Thoracic aorta (tissue), 2 donors: ENCODE measurements at places on chromosomes 5 and 9.

GRCh38 chr5:102764381-102765004 lies 9.4 kb downstream of the PAM start:
- DNase-seq: no peak

DNA sequence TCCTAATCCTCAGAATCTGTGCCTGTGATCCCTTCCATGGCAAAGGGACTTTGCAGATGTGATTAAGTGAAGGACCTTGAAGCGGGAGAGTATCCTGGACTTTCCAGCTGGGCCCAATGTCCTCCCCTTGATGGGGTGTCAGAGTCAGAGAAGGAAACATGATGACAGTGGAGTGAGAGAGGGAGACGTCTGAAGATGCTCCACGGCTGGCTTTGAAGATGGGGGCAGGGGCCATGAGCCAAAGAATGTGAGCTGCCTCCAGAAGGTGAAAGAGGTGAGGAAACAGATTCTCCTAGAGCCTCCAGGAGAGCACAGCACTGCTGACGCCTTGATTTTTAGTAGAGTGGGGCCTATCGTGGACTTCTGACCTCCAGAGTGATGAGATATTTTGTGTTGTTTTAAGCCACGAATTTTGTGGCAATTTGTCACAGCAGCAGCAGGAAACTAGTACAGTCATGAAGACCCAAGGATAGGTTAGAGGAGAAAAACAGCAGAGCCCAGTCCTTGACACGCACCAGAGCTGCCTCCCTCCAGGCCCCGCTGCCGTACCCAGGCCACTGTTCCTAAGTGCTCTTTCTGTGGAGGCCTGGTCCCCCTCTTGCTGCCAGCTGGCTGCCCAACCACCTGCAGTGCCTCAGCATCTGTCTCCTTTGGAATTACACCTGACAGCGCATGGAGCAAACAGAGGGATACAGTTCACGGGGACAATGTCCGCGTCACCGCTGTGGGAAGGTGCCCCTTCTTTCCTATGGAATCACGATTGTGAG lies 78.1 kb downstream of the MACROH2A1 start:
- no peak for DNase-seq

DNA sequence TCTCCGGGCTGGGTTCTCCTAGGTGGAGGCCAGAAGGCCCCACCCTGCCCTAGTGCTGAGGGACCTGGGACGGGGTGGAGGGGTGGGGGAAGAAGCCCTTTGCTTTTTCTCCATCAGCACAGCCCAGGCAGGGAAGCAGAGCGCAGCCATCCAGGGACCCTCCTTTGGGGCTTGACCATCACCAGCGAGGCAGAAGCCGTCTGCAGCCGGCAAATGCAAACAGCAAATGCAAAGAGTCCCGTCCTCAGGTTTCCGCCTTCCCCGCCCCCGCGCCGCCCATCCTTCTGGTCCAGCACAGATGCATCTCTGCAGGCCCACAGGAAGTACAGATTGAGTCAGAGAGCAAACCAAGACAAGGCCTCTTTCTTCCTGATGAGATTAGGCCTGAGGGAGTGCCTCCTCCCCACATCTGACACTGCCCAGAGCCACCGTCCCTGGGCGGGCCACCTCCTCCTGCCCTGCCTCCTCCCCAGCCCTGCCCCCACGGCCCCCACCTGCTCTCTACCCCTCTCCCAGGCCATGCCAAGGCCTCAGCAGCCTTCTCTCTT lies 23.4 kb downstream of the CORO2A start:
- no peak for DNase-seq

DNA sequence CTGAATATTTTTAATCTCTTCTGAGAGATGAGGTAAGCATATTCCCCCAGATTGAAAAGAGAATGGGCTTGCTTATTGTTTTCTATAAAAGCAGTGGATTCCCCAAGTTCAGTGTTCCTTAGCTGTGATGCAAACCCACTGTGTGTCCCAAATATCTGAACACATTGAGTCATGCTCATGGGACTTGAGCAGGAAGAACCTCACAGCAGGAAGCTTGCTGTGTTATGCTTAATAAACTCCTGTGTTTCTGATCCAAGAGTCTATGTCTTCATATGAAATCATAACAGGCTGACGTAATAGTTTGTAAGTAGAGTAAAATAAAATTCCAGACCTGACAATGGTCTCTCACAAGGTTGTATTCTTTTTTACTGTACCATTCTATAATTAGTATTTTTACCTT lies 24.8 kb upstream of the LOX start:
- no peak for DNase-seq

GRCh38 chr5:112165897-112166737 lies 253.0 kb downstream of the EPB41L4A start:
- DNase-seq: no peak

DNA sequence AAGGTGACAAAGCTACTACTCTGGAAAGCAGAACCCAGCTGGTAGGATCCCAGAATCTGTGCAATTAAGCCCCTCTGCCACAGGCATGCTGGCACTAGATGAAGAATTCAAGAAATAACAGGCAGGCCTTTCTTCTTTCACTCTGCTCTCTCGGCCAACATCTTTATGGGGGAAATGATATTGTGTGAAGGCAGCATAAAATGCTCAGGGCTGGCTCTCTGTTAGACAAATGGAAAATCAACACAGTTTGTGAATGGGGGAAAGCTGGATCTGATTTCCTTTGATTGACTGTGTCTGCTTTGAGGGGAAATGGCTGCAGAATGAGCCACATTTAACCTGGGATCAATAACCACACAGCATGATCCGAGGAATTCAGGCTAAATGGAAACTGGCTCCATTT lies 29.1 kb upstream of the AKNA start:
- DNase-seq: no peak

DNA sequence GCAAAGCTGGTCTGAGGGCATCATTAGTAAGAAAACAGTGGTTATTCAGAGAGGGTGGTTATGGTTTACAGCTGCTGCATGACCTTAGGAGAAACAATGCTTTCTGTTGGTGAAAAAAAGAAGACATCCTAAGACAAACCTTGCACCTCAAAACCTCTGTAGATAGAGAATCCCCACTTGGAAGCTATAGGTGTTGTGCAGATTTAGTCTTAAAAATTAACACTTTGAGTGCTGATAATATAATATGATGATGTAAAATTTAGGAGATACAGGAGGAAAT lies 1.4 kb upstream of the PTTG1 start:
- DNase-seq: no peak

- DNase-seq: no peak
These were observed 355.4 kb upstream of the SLC24A2 start for GRCh38 chr9:20144197-20144596.

- DNase-seq: no peak
These were observed 5.0 kb downstream of the LCN1 start for GRCh38 chr9:135526089-135526729.

DNA sequence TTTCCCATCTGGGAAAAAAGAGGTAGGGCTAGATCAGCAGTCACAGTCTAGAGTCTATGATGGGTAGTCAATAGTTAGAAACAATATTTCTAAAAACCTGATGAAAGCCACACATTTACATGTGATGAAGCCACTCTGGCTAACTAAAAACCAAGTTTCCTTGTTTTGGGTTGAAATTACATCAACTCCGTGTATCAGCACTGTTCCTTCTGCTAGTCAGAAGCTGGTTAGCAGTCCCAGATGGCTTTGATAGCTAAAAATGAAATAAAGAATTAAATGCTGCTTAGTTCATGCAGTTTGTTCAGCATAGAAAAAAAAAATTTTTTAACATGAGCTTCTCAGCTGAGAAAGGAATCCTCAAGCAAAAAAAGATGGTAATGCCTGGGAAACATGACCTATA lies 136.7 kb downstream of the FAM114A2 start:
- DNase-seq: no peak

- no peak for DNase-seq
These were observed 31.2 kb upstream of the CRB2 start for GRCh38 chr9:123324767-123325183.

DNA sequence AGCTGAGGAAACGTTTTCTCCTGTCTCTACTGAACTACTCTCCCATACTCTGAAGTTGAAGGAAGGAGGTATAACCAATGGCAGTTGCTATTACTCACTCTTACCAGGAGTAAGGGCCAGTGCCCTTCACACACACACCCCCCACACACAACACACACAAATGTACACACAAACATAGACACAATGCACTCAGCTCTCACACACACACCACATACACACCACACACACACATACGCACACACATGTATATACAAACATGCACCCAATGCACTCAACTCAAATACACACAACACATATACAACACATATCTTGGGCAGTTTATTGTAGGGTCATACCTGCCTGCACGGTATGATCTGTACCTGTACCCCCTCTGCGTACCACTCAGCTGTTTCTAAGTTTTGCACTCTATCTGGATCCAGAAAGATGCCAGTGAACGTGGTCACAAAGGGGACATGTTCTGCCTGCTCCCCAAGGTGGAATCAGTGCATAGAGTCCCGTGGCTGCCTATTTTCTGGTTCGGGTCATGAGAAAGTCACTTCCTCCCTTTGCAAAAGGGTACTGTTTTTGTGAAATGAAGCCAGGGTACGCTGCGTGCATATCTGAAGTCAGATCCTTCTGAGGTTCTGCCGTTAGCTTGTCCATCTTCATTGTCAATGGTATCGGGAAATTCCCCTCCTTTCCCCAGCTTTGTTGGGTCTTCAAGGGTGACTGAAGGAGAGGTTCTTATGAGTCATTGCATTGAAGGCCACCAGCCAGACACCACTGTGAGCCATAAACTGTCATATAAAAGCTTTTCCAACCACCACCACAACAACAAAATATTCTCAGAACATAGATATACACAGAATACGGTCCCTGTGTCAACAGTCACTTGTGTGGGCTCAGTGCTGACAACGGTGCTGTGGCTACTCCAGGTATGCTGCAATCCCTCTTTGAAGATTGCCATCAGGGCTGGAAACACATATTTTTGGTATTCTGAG lies 131.9 kb downstream of the UGCG start:
- no peak for DNase-seq

GRCh38 chr9:17994695-17995425 lies 416.0 kb downstream of the SH3GL2 start:
- no peak for DNase-seq

GRCh38 chr5:148806520-148806931 lies 19.9 kb upstream of the ADRB2 start:
- DNase-seq: no peak

GRCh38 chr5:143004361-143005145 lies 234.4 kb downstream of the ARHGAP26 start:
- no peak for DNase-seq

- DNase-seq: no peak
These were observed 171.4 kb upstream of the SGCD start for GRCh38 chr5:156155598-156155997.

- DNase-seq: no peak
These were observed 77.0 kb downstream of the ABCA1 start for GRCh38 chr9:104850786-104851545.

DNA sequence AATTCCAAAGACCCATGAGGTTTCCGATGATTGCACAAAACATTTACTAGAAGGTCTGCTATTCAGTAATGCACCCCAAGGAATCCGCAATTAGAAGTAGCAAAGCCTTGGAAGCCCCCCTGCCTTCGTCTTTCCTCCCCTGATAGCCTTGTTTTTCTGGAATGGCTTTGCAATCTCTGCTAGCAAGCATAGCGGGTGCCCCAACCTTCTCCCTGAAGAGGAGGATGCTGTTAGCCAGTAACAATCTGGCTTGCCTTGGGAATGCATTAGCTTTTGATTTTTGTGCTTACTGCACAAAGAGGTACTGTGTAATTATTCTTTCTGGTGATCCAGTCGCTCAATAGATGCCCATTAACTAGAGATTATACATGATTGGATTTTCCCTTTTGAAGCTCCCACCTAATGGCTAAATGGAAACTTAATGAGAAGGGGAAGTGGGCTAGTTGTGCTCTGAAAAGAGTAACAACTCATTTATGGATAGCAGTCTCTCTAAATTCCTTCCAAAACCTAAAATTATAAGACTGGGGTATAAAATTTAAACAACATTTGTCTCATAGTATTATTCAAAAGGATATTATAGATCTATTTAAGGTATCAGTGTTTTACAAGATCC lies 91.6 kb downstream of the FBXW11 start:
- no peak for DNase-seq

DNA sequence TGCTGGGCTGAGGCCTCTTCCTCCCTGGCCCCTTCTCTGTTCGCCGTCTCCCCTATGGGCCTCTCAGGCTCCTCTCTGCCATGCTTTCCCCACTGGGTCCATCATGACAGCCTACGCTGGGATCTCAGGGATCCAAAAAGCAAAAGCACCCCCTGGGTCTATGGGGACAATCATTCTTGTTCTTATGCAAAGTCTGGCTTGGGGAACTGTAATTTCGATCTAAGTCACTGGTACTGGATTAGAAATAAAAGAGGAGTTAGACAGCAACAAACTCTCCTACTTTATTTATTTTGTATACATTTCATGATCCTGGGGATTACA lies 86.6 kb downstream of the SLC38A9 start:
- DNase-seq: no peak
